NCI-H1092 (cell line): ENCODE measurements at places on chromosomes 2 and 18.

DNA sequence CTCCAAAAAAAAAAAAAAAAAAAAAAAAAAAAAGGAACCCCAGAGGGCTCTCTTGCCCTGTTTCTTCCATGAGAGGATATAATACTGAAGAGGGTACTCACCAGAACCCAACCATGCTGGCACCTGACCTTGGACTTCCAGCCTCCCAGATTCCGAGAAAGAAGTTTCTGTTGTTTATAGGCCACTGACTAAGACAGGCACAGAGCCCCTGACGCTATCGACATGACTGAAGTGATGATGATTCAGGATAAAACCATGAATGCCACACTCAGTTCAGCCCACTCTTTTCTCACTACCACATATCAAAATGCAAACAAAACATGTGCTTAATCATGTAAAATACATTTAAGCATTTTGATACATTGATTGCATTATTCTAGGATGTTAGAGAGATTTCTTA, 66.1 kb upstream of the CDCA7 start:
- DNase-seq, result no peak

- DNase-seq, result no peak
Observed at GRCh38 chr18:76564117-76564516, 69.1 kb upstream of the ZNF516 start.

GRCh38 chr2:208713066-208713745, 306.6 kb downstream of the PTH2R start:
- peak; percentile 43 for DNase-seq

GRCh38 chr18:43620936-43621335, 343.6 kb upstream of the SYT4 start:
- DNase-seq, result peak; percentile 24

DNA sequence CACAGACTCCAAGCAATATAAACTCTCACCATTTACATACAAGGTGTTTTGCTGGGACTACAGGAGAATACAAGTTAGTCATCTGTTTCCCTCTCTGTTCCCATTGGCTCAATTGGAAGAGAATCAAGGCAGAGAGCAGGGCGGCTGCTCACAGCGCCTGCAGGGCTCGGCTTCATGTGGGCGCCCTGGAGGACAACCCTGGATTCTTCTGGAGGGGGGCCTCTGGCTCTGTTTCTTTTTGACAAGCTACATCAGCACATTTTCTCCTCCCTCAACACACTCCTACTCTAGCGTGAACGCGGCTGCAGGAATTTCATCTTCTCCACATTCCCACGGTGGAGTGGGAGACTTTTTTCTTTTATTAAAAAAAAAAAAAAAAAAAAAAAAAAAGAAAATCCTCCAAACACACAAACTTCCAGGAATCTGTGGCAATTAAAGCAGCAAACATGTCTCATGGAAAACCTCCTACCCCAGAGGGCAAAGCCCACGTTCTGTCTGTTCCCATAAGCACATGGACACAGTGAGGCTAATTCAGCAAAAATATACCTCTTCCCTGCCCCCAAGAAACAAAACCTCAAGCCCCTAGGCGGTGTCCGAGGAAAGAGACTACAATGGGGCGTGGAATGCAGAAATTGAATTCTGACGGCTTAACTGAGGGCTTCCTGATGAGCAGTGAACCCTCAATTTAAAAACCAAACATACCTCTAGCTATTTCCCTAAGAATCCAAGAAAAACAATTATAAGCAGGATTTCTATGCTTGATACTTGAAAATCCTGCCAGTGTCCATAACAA, 50.6 kb downstream of the PARD6G start:
- DNase-seq, result no peak

DNA sequence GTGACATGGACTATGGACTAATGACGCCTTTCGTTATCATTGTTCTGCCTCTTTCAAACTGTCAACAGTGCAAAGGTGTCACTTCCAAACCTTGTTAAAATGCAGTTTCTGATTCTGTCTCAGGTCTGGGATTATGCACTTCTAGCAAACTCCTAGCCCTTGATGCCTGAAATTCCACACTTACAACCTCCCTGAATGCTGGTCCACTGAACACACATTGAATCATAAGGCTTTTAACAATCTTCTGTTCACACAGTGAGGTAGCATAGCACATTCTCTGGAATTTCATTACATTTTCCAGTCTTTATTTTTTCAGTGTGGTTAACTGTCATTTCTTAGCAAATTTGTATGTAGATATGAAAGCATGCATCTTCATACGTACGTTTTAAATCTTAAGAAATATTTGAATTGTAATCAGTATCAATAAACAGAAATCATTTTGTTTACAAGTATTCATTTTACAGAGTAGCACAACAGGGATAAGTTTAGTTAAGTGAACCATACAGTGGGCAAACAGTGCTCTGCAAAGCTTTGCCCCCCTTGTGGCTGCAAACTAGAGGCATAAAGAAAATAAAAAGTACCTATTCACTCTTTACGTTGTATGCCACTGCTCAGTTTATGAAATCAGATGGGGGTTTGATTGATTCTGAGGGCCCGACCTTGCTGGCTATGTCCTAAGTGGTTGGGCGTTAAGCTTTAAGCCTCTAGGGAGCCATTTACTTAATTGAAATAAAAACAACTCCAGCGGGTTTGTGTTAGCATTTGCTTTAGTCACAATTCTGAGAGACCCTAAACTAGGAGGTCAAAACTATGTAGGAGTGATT, 250.8 kb downstream of the LRRTM1 start:
- DNase-seq, result peak; percentile 2

GRCh38 chr18:25247725-25248124, 104.2 kb downstream of the ZNF521 start:
- DNase-seq, result no peak

- DNase-seq, result no peak
Observed at GRCh38 chr2:22485486-22485885, 899.5 kb upstream of the KLHL29 start.

- DNase-seq, result no peak
Observed at GRCh38 chr2:160584972-160585494, 91.4 kb upstream of the RBMS1 start.

GRCh38 chr2:144774809-144775208, 254.9 kb upstream of the ZEB2 start:
- DNase-seq, result no peak

DNA sequence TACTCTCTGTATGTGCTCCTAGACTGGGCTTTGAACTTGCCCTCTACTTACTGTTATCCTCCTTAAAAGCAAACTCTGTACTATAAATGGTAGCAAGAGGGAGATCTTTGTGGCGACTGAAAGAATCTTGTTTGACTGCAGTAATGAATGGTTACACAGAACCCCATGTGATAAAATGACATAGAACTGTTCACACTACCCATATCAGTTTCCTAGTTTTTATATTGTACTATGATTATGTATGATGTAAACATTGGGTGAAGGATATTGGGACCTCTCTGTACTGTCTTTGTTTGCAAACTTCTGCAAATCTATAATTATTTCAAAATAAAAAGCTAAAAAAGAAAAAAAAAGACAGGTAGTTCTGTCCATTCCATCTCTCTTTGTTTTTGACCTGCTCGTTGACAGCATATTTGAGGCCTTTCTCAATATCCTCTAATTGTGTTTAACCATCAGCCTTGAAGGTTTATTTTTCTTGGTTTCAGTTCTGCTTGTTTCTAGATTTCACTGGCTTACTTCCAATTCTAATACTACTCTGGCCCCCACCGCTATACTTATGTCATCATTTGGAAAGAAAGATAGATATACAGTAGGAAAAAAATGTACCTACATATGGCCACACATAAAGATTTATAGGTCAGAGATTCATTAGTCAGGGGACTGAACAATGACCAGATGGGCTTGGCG, 79.2 kb upstream of the MYO3B start:
- DNase-seq, result no peak

DNA sequence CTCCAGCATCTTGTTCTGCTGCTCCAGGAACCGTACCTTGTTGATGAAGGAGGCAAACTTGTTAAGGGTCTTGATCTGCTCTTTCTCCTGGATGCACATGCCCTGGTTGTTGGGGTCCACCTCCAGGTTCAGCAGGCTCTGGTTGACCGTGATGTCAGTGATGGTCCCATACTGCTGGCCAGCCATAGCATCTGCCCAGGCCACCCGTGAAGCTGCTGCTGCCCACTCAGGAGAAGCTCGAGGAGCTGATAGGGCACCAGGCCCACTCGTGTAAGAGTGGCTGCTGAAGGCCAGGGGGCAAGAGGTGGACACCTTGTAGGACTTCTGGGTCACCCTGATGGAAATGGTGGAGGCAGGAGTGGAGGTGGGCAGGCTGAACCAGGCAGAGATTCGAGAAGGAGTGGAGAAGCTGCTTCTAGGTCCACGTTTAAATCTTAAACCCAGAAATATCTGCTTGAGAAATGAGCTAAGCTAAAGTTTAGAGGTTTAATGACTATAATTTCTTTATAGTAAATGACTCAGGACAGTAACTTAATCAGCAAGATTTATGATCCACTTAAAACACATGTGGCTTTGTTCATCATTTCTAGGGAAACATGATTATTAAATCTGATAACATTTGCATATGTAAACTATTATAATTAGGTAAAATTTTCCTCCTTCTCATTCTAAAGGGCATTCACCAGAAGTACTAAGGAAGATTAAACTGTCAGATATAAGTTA, 358.7 kb upstream of the SETBP1 start:
- no peak for DNase-seq

- no peak for DNase-seq
Observed at GRCh38 chr18:75053028-75053629, 155.8 kb downstream of the PTGR3 start.

DNA sequence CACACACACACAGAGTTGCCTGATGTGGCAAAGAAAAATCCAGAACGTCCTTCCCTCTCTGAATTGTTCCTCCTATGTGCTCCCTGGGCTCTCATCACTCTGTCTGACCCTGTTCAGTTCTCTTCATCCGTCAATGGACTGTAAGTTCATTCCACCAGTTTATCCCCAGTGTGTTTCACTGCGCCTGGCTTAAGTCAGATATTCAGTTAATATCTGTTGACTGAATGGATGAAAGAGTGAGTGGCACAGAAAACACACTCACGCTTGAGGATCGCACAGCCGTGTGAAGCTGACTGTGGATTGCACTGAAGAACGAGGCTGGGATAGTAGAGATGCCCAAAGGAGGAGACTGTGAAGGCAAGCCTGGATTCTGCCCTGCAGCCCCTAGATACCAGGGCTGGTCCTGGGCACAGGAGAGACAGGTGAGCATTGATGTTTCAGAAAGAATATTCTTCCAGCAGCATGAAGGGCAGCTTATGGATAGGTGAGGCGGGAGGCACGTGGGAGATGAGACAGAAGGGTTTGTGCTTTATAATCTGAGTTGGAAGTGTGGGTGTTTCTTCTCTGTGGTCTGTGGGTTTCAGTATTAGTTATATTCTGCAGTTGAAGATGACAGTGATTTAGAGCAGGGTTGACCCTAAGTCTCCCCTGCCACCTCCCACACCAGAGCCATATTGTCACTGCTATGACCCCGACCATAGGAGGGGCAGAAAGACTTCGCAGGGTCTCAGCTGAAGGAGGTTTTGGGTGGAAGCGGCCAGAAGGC, 129.9 kb downstream of the SOCS6 start:
- DNase-seq, result no peak

DNA sequence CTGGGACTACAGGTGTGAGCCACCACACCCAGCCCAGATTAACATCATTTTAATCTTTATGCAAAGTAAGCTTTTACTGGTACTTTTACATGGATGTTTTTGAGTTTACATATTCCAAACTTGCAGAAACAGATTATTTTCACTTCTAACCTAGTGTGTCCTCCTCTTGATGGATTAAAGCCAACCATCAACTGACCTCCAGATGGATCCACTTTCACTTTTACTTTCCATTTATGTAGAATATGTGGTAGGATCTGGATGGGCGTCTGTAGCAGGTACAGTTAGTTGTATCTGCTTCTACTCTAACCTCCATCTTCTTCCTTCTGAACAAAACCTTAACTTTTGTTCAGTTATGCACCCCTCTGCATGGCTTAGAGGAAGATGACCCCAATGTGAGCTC, 264.1 kb downstream of the CDH20 start:
- DNase-seq, result no peak

DNA sequence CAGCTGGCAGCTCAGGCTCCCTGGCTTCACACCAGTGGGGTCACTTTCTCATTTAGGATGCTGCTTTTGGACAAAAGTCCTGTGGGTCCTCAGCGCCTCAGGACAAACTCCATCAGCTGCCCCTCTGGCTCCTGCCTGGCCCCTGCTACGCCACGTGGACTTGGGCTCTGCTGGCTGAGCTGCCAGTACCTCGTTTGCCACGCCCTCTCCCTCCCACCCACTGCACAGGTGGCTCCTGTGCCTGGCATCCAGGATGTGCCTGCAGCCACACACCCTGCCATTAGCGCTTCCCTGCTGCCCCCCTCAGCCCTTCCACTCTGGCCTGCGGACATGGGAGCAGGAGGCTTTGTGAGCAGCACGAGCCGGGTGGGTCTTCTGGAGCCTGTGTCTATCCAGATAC, 118.9 kb downstream of the ZNF236 start:
- DNase-seq, result no peak

GRCh38 chr2:161134547-161135518, 25.4 kb upstream of the TANK start:
- DNase-seq, result peak; percentile 21

DNA sequence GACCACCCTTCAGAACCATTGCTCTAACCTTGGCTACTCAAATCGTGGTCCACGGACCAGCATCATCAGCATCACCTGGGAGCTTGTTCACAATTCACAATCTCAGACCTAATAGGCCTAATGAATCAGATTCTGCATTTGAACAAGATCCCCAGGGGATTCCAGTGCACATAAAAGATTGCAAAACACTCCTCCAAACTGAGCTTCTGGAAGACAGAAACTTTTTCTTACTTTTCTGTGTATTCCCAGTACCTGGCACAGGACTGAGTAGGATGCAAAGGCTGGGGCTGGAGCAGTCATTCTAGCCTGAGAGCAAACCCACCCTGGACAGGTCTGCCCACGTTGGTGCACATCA, 115.1 kb upstream of the COPS8 start:
- no peak for DNase-seq

GRCh38 chr2:240903191-240904060, 2.7 kb upstream of the CROCC2 start:
- no peak for DNase-seq

- DNase-seq, result no peak
Observed at GRCh38 chr18:62577765-62578164, 54.9 kb downstream of the ZCCHC2 start.

DNA sequence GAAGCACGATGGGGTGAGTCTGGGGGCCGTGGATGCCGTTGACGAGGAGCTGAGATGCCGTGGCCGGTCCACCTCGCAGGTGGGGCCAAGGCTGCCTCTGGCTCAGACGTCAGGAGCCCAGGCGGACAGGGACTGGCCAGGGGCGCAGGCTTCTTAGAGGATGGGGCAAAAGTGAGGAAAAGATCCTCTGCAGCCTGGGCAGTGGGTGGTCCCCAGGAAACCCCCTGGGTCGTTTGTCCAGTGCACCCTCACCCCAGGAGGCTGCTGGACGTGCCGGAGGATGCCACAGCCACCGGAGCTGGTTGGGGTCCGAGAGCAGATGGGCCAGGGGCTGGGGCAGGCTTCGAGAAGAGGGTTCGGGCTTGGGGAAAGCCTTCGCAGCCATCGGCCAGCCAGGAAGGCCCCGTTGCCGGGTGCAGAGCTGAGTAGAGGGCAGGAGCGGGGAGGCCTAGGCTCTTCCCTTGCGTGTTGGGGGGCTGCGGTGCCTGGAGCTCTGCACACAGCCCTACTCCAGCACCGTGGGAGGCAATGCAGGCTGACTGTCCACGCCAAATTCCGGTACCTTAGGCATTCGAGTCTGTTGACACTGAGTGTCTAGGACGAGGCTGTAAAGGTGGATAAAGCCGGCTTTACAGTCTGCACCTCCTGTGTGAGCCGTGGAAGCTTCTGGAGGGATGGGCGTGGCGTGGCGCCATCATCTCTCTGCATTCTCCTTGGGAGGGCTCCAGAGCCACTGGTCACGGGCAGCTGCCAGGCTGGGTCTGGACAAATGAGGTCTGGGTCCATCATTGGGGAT, 18.8 kb downstream of the GPC1 start:
- no peak for DNase-seq

GRCh38 chr2:98839292-98839691, 96.7 kb downstream of the CRACDL start:
- no peak for DNase-seq
